Hindlimb muscle (tissue), 1 donor: ENCODE measurements at places on chromosomes 7 and 10. TPM values are rescaled to one million over a fixed set of nuclear protein-coding genes. Genes with fewer than 3 reads are reported as not detected.

DNA sequence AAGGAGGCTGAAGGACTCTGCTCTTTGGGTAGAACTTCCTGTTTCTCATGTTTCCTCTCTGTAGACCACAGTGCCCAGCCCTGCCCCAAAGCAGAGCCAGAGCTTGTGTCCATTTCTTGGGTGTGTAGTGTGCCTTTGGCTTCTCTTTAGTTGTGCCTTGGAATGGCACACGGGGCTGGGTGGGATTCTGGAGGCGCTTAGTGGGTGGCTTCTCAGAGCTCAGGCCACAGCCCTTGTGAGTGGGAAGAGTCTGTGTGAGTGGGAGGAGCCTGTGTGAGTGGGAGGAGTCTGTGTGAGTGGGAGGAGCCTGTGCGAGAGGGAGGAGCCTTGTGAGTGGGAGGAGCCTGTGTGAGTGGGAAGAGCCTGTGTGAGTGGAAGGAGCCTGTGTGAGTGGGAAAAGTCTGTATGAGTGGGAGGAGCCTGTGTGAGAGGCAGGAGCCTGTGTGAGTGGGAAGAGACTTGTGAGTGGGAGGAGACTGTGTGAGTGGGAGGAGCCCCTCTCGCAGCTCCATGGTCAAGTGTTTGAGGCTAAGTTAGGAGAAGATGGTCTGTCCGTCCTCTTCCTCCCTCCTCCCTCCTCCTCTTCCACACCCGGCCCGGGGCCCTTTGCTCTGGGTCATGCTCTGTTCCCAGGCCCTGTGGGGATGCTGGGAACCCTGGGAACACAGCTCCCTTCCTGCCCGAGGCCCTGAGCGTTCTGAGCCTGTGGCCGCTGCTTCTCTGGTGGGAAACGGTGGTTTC is 153.0 kb downstream of the GRK5 start:
- no peak for DNase-seq

GRCh38 chr7:108459922-108460551 is 3.8 kb upstream of the NRCAM start:
- peak; percentile 14 for DNase-seq

DNA sequence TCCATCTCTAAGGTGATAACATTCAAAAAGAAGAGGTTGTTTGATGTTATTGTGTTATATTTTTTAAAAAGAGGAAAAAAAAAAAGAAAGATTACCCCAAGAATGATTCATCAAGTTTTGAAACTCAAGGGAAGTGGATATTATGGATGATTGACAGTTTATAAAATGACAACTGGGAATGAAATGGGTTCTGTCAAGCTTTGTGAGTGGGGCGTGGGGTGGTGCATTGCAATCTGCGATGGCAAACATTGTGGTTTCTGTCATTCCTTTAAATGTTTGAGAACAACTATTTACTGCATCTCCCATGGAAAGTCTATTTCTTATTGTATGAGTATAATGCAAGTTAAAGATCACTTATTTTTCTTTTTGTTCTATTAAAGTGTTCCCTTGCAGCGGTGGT is 297.0 kb downstream of the CCDC3 start:
- DNase-seq: no peak

- no peak for DNase-seq
These were observed 17.7 kb downstream of the LDB1 start for GRCh38 chr10:102102421-102102820.

DNA sequence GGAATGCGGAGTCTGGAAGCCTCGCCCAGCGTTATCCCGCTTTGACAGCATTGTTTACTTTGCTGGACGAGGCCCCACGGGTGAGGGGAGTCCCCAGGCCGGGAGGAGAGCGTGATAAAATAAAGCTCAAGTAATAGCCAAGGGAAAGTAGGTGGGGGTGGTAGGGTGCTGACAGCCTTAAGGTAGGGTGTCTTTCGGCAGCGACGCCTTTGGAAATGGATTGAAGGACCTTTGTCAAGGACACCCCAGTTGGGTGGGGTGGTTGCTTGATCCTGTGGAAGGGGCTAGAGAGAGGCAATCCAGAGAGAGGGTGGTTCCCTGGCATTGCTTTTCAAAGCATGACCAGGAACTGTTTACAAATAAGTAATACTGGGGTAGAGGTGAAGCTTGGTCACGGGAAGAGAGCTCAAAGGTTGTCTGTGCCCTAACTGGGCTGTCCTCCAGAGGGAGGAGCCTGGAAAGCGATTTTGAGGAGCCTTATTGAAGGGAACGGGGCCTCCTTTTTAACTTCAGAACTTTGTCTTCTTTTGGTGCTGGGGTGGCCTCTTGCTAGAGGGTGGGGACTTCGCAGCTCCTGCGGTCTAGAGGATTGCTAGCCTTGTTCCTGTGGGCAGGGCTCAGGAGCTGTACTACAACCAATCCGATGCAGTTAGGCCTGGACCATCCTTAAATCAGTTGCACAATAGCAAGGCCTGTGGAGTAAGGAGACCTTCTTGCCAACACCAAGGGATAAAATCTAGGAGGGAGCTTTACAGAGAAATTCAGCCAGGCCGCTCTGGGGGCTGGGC is 1.3 kb downstream of the EIF4EBP2 start:
- DNase-seq: peak; percentile 82

DNA sequence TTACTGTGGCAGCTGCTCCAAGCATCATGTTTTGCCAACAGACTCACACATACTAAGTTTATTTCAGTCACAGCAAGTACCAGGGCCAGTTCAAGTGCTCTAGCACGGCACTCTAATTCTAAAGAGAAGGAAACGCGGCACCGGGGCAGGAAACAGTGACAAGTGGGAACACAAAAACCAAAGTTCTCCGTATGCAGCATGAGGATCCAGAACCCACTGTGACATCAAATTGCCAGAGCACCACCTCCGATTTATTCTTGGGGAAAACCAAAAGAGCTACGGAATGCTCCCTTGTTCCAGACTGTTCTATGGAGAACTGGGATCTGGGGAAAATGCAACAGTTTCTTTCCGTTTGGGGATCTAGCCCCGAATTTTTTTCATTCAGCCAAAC is 448 bp upstream of the PTER start:
- no peak for DNase-seq

DNA sequence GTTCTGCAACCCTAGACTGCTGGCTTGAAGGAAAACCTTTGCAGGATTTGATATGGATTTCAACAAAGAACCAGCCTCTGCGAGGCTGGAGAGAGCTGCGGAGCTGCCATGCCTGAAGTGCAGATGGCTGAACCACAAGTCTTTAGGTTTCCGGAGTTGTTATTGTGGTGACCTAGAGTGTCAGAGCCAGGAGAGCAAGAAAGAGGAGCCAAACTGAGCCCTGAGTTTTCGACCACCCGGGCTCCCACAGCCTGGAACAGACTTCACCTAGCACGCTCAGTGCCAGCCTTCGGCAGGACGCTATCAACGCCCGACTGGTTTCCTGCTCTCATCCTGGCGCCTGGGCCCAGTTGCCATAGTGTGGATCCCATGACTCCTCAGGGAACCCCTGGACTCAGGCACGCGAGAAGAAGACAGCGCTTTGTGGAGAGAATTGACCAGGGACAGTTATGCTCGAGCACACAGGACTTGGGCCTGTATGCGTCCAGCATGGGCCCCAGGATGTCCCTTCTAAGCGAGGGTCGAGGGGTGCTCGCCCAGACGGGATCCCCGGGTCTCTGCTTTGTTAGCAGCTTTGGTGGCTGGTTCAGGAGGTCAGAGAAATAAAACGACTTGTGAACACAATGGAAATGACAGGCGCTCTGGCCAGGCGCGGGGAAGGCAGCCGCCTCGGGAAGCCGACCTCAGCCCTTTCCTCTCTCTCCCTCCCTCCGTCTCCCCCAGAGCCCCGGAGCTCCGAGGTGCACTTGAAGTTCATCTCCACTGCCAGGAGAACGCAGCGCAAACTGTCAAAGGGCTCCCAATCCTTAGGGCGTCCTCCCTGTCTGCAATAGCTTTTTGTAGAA is 1.8 kb upstream of the GAD2 start:
- DNase-seq: no peak

DNA sequence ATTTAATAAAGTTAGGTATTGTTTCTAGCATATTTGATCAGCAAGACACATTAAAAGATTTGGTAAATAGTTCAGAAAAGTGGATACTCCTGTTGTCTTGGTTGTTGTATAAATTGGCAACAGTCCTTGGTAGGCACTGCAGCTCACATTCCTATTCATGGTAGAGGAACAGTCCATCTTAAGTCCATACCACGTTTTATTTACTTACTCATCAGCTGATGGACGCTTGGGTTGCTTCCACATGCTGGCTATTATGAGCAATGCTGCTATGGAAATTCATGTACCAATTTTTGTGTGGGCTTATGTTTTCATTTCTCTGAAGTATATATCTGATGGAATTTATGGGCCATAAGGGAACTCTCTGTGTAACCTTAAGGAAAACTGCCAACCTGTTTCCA is 43.3 kb downstream of the C10orf120 start:
- no peak for DNase-seq

GRCh38 chr10:31927565-31927883 is 1.1 kb downstream of the ARHGAP12 start:
- peak; percentile 34 for DNase-seq

DNA sequence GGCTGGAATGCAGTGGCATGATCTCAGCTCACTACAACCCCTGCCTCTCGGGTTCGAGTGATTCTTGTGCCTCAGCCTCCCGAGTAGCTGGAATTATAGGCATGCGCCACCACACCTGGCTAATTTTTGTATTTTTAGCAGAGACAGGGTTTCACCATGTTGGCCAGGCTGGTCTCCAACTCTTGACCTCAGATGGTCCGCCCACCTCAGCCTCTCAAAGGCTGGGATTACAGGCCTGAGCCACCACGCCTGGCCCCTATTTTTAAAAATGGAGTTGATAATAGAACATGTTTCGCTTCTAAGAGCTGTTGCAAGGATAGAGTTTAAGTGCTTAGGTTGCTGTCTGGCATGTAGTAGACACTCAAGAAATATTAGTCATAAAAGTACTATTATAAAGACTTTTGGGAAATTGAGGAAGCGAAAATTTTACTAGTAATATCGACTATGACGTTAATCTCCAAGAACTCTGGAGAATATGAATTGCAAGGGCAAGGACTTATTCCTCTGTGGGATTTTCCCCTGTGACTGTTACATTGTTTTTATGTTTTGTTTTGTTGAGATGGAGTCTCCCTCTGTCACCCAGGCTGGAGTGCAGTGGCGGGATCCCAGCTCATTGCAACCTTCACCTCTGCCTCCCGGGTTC is 7.9 kb downstream of the GTF2I start:
- DNase-seq: no peak

Gene CPN1
- not detected for polyA plus RNA-seq

Gene ERVW-1
- polyA plus RNA-seq: 1.8 TPM

Gene RBP4
- polyA plus RNA-seq: 16.0 TPM

Gene SEMA3A
- polyA plus RNA-seq: 24.0 TPM

Gene CSGALNACT2
- polyA plus RNA-seq: 24.2 TPM

Gene AKR1C8
- polyA plus RNA-seq: not detected
